ENCODE measurements at places on chromosomes 13 and 19.

DNA sequence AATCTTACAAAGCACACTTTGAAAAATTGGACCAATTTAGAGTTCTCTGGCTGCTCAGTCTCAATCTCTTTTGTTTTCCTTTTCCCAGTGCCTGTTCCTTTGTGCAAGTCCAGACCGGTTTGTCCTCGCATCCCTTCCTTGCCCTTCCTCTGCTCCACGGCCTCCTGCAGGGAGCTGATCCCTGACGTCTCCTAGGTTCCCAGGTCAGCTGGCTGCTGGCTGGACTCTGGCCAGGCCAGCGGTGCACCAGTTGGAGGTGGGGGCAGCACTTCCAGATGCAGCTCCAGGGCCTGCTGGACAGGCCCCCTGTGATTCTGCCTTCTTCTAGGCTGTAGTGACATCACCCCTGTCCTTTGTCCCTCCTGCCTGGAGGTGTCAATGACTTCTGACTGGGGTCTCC, 44.0 kb upstream of the KPNA3 start:
- DNase-seq = no peak

DNA sequence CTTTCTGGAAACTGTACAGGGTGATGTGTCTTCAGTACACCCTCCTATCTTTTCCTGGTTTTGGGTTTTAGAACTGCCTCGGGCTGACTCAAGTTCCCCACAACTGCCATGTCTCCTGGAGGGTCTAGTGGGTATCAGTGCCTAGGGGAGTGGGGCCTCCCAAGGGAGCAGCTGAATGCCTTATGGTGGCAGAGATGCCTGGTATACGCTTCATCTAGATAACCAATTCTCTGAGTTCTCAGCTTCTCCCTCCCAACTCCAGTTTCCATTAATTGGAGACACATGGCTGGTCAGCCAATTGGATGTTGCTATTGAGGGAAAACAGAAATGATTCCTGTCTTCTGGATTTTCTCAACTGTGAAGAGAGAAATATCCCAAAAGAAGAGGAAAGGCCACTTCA, 12.8 kb downstream of the ZNF439 start:
- DNase-seq = no peak

- DNase-seq = no peak
These were observed 71.5 kb downstream of the GGACT start for GRCh38 chr13:100517135-100517534.

DNA sequence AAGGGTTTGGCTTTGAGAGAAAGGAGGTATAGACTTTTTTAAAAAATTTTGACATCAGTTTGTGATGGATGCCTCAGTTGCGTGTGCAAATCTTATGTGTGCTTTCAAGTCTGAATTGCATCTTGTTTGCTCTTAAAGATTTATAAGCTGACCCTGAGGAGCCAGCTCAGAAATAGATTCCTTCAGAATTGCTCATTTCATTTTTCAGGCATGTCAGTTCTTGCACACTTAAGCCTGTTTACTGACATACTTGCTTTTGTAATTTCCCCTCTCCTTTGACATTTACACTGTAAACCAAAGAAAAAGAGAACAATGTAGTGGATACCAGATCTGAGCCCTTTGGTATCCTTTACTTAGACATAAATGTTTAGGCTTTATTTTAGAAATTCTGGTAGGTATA, 87.6 kb downstream of the RNF17 start:
- no peak for DNase-seq

- no peak for DNase-seq
These were observed 54.4 kb downstream of the PEX11G start for GRCh38 chr19:7434391-7434790.

- no peak for DNase-seq
These were observed 102.7 kb downstream of the ATP11A start for GRCh38 chr13:112792511-112792910.

DNA sequence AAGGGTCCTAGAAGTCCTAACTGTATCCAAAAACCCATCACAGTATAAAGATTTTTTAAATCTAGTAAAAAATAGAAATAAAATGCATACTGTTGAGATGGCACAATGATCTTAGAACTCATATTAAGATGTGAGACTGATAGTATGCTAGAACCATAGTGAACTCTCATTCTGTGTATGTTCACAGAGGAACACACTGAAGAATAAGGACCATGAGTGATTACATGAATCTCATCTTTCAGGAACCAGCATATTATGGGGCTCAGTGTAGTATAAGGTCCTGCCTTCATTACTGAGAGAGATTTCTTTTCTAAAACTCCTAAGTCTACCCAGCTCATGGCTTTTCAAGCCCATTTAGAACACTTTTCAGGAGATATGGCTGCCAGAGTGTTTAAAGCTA, 59.8 kb upstream of the RFC3 start:
- DNase-seq = no peak

- DNase-seq = no peak
These were observed 22.9 kb downstream of the CCL25 start for GRCh38 chr19:8075158-8076074.

- no peak for DNase-seq
These were observed 105.6 kb downstream of the SPRY2 start for GRCh38 chr13:80235166-80235966.

GRCh38 chr13:113350065-113350937, 13.6 kb downstream of the GRTP1 start:
- no peak for DNase-seq

DNA sequence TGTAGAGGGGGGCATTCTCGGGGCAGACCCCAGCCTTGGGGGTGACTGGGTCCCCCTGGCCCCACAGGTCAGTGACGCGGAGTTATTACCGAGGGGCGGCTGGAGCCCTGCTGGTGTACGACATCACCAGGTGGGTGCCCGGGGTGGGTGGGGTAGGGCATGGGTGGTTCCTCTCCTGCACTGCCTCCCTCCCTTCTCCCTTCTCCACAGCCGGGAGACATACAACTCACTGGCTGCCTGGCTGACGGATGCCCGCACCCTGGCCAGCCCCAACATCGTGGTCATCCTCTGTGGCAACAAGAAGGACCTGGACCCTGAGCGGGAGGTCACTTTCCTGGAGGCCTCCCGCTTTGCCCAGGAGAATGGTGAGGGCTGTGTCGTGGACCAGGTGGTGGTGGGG, 5.7 kb downstream of the RAB4B start:
- no peak for DNase-seq

GRCh38 chr13:36418022-36418805, 14.1 kb upstream of the CCNA1 start:
- no peak for DNase-seq

- DNase-seq = peak; percentile 66
These were observed 9.3 kb downstream of the PLEKHA4 start for GRCh38 chr19:48858984-48859710.

DNA sequence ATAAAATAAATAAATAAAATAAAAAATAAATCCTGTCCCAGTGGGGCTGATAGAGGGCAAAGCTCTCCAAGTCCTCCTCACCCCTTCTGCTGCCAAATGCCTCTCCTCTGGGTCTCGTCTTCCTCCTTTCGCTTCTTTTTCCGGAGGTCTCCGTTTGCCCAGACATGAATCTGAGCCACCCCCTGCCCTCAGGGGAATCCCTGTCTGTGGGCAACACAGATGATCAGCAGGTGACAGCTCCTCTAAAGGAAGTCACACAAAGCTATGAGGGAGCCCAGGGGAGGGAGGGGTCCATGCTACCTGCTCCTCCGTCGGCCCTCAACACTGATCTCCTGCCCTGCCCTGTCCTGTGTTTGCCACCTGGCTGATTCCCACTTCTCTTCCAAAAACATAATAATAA, 479 bp downstream of the TMEM150B start:
- DNase-seq = no peak

- DNase-seq = no peak
These were observed 1.2 kb upstream of the PALM3 start for GRCh38 chr19:14063105-14063504.

- no peak for DNase-seq
These were observed 56.6 kb downstream of the SLITRK1 start for GRCh38 chr13:83825676-83826075.

DNA sequence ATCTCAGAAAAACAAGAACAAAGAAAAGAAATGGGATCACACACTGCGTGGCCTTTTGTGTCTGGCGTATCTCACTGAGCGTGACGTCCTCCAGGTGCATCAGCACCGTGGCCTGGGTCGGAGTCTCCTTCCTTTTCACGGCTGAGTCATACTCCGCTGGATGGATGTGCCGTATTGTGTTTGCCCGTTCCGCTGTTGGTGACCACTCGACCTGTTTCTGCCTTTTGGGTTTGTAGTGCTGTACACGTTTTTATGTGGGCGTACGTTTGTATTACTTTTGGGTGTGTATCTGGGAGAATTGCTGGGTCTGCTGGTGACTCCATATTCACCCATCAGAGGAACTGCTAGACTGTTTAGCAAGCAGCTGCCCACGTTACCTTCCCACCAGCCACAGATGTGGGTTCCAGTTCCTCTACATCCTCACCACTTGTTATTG, 11.4 kb downstream of the ARID3A start:
- peak; percentile 56 for DNase-seq

- DNase-seq = no peak
These were observed 12.0 kb downstream of the HMGB1 start for GRCh38 chr13:30453727-30454126.

- no peak for DNase-seq
These were observed 199.6 kb upstream of the IRS2 start for GRCh38 chr13:109985871-109986450.

- DNase-seq = no peak
These were observed 5.1 kb downstream of the NOTCH3 start for GRCh38 chr19:15195371-15196334.

GRCh38 chr19:43618921-43619261, 538 bp downstream of the ZNF428 start:
- DNase-seq = peak; percentile 15

DNA sequence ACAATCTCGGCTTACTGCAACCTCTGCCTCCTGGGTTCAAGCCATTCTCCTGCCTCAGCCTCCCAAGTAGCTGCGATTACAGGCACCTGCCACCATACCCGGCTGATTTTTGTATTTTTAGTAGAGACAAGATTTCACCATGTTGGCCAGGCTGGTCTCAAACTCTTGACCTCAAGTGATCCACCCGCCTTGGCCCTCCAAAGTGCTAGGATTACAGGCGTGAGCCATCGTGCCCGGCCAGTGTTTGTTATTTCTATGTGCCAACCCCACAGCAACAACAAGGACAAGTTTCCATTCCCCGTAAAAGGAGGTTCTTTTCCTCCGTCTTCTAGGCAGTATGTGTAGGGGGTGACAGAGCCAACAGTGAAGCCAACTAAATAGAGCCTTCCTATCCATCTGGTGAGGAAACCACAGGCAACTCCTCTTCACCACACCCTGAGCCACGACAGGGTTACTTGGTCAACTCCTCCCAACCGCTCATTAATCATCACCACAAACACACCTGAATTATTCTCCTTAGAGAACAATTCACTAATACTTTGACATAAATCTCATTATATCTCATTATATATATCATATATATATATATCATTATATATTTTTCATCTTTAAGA, 25.5 kb downstream of the FOXO1 start:
- DNase-seq = peak; percentile 33

- no peak for DNase-seq
These were observed 247.3 kb downstream of the MTUS2 start for GRCh38 chr13:29067306-29067945.

DNA sequence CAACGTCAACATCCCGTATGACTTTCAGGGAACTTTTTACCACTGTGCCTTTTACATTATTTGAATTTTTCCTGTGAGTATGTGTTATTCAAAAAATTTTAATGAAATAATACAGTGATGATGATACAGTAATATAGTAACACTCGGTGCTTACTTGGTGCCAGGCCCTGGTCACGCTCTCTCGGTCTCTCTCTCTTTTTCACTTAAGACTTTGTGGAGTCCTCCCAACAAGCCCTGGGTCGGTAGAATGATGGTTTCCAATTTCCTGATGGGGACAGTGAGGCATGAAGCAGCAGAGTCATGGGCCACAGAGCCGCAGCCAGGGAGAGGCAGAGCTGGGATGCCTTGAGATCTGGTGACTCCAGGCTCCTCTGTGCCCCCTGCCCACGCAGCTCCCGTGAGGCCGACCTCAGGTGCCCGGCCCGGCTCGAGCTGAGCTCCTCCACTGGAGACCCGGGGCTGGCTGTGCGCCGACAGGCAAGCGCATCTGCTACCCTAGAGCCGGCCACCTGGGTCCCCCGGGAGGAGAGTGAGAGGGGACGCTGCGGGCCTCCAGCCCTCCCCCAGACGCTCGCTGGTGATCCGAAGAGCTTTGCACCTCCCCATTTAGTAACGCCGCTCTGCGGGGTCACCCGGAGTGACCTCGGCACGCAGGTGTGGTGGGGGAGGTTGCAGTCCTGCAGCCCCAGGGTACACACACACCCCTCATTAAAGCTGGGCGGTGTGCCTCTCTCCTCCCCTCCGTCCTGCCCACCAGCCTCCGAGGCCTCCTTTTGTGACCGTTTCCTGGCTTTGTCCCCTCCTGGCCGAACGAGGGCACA, 4.4 kb upstream of the SBK3 start:
- DNase-seq = no peak

GRCh38 chr13:109776575-109776974, 9.8 kb downstream of the IRS2 start:
- DNase-seq = no peak

DNA sequence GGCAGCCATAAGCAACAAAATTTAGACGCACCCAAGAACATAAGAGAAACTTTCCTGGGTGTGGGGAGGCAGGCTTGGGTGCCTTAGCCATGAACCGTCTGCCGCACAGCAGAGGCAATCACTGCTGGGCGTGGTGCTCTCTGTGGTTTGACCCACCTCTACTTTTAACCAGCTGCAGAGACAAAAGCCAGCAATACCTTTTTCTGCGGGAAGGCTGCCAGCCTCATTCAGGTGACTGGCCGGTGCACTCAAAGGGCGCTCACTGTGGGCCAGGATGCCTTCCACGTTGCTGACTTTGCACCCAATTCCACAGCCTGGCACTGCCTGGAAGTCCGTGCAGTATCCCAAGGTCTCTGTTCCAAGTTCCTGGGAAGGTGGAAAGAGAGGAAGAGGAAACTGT, 69.1 kb downstream of the ATP7B start:
- peak; percentile 61 for DNase-seq

- no peak for DNase-seq
These were observed 96.3 kb downstream of the TBC1D4 start for GRCh38 chr13:75385708-75386083.

GRCh38 chr13:71866335-71867130, 471 bp downstream of the DACH1 start:
- DNase-seq = no peak

Measured in central memory CD4-positive, alpha-beta T cell (primary cell).